NCI-H524 treated with DMSO at 0.1 percent for 48 hours (cell line): ENCODE measurements at places on chromosomes 3 and 15.

DNA sequence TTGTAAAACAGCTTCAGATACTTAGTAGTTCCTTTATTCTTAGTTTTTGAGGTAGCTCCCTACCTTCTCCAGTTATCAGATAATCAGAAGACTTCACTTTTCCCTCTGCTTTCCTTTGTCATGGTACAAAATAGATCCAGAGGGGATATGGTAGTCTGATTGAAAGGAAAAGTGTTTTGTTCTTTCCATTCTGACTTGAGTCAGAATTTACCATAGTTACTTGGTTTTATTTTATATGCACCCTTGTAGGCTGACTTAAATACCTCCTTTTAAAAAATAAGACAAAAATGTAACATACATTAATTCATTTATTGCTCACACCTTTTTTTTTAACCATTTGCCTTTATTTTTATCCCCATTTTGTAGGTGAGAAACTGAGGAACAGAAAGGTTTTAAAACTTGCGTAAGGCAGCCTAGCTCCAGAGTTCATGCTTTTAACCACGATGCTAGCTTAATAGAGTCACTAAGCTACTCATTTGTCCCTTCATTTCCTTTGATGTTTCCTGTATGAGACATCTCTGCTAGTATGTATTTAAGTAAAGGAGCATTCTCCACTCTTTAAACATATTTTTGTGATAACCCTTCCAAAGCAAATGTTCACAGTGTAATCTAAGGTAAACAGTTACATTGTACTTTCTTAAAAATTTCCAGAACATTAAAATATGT lies 187.5 kb downstream of the KLHL25 start:
- DNase-seq, result no peak

GRCh38 chr3:116129187-116129946 lies 315.9 kb downstream of the LSAMP start:
- no peak for DNase-seq

DNA sequence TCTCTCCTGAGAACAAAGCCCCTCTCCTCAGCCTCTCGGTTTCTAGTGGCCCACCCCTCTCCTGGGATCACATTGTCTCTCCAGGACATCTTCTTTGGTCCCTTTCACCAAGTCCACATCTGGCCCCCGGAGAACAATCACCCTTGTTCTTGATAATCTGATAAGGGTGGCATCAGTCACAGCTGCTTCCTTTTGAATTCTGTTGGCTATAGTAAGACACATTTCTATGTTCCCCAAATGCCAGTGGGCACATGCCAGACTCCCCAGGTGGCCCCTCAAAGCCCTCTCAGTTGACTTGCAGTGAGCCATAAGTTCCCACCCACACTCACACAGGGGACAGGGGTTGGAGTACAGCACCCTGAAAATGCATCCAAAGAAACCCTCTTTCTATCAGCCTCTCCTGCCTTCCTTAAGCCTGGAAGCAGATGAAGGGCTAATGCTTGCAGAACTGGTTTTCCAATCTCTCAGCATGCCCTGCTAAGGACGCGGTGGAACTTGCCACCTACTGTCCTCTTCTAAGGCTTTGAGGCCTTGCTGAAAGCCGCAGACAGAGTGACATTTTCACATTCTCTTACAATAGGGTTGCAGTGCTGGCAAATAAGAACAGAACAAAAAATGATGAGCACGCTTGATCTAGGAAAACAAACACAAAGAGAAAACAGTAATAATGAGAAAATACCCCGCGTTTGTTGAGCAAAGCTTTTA lies 101.3 kb upstream of the SLCO3A1 start:
- DNase-seq, result no peak

DNA sequence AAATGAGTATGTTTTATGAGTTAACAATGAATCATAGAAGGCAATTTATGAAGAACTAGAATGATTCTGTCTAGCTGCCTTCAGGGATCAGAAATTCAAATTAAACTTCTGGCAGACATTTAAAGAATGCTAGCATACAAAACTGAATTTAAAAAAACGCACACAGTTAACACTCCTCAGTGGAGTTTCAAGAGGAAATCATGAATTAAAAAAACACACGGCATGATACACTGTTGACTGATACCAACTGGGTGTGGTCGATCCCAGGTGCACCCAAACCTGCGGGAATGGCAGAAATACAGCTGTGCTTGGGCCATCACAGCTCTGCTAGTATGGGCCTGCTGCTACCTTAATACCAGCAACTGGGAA lies 526.0 kb downstream of the FOXP1 start:
- no peak for DNase-seq

- no peak for DNase-seq
Observed at GRCh38 chr15:51274956-51275355, 63.4 kb downstream of the CYP19A1 start.

DNA sequence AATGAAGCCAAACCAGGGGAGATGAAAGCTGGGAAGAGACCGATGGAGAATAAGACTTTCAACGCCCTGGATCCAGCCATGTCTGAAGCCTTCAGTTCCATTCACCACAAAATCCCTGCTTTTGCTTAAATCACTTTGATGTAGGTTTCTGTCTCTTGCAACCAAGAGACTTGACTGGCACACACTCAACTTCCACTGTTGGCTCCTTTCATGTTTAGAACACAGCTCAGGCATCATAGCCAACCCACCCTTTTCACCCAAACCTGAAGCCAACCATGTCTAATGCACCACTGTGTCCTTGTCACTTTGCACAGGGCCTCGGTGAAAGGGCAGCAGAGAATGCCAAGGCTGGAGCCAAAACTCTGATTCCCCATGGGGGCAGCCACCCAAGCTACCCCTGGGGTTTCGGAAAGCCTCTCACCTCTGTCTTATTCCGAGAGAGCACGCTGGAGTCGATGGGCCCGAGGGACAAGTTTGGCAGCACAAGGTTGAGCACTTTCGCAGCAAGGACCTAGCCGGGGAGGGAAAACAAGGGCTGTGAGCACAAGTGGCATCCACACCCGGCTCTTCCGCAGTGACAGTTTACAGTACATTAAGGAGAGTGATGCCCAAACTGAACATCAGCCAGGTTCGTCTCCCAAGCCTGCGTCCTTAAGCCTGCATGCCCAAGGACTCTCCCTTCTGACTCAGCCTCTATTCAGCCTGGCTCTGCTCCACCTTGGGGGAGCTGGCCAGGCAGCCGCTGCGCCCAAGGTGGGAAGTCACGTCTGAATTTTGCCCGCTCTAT lies 37.6 kb downstream of the ABTB1 start:
- no peak for DNase-seq

DNA sequence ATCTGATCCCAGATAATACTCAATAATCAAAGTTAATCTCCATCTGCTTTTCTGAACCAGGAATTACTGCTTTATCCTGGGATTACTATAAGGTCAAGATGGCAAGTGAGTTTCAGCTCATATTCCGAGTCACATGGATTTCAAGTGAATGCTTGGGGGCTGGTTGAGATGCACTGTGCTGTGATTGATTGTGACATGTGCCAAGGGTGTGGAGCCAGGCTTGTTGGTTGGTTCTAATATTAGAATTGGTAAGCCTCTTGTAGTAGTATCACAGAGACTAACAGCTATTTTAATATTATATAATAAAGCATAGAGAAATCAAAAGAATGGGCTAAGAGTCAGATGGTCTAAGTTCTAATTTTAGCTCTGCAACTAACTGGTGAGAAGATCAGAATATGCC lies 74.2 kb upstream of the ICE2 start:
- peak; percentile 61 for DNase-seq

DNA sequence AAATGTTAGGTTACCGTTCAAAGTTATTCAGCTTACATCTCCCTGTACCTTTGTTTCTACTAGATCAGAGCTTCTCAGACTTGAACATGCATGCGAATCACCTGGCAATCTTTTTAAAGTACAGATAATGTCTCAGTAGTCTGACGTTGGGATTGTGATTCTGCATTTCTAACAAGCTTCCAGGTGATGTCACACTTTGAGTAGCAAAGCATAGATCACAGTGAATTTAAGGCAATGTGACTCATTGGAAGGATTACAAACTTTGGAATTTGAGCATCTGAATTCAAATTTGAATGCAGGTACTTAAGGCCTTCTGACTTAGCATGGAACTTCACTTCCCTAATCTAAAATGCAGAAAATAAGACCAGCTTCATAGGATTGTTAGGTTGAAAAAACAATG lies 10.8 kb upstream of the ZMAT3 start:
- no peak for DNase-seq

- no peak for DNase-seq
Observed at GRCh38 chr3:23376516-23377248, 173.6 kb downstream of the UBE2E2 start.

DNA sequence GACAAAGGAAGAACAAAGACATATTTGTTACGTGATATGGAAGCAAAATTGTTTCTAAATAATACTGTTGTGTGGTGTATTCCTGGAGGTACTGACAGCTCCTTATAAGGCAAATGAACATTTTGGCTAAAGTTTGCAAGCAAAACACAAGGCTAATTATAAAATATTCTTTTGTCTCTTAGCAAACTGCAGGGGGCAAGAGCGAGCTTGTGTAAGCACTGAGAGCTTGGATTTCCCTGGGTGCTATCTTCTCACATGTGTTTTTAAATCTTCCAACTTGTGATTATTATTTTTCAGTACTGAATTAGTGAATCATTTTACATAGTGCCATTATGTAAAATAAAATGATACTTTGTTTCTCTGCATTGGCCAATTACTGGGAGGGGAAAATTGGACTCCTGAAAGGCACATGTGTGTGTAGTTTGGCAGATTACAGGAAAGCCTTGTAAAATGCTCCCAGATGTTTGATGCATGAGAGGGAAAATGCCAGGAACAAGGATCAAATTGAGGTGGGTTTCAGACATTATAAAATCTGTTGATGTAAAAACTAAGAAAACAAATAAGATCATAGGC lies 611.5 kb downstream of the AGBL1 start:
- DNase-seq, result peak; percentile 20

GRCh38 chr3:69579306-69580041 lies 159.8 kb upstream of the MITF start:
- no peak for DNase-seq

GRCh38 chr3:196193133-196193735 lies 18.0 kb downstream of the ZDHHC19 start:
- DNase-seq, result no peak

DNA sequence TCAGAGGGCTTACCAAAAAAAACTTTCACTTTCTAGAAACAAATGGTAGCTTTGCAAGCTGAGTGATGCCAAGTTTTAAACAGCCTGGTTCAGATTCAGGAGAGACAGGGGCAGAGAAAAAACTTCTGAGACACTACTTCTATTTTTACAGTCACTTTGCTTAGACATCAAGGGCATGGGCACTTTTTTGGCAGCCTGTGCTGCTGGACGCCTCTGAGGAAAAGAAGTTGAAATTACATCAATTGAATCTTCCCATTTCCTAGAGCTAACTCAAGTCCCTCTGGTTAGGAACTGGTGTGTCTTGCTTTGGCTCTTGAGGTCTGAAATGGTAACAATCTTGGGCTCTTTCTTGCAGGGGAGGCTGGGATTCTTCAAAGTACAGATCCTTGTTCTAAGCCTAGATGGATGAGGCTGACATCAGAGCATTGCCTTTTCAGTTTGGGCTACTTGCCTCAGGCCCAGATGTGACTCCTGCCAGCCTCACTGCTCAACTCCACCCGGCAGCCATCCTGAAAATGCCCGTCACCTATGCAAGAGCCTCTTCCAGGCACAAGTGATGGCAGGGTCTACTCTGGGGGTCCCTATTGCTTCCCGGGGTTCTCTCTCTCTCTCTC lies 357.5 kb downstream of the FOXP1 start:
- DNase-seq, result no peak

- DNase-seq, result no peak
Observed at GRCh38 chr3:17033516-17034168, 148.9 kb downstream of the PLCL2 start.

DNA sequence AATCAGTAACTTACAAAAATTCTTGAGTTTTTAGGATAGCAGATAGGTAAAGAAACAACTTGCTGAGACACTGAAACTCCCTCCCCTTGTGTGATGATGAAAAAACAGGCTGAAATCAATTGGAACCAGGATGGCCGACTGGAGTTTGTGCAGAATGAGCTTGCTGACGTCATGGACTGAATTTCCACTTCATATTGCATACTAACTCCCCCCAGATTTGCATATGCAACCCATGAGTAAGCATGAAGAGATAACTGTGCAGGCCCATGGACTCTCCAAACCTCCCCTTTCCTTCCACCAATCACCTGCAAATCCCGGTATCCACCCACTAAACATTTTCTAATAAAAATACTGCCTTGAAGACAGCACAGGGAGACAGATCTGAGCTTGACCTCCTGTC lies 82.0 kb upstream of the SCN5A start:
- DNase-seq, result no peak

- no peak for DNase-seq
Observed at GRCh38 chr3:42518800-42519567, 16.5 kb downstream of the VIPR1 start.

GRCh38 chr3:39485547-39485946 lies 18.1 kb downstream of the MOBP start:
- DNase-seq, result no peak

DNA sequence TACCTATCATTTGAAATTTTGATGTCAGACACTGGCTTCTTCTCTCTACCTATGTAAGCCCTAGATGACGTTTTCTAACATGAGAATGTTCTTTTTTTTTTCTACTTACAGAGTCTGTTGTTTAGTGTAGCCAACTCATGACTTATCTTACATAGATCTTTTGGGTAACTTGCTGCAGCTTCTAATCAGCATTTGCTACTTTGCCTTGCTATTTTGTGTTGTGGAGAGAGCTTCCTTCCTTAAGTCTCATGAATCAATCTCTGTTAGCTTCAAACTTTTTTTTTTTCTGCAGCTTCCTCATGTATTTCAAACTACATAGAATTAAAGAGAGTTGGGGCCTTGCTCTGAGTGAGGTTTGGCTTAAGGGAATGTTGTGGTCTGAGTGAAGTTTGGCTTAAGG lies 568.7 kb upstream of the BCHE start:
- no peak for DNase-seq

DNA sequence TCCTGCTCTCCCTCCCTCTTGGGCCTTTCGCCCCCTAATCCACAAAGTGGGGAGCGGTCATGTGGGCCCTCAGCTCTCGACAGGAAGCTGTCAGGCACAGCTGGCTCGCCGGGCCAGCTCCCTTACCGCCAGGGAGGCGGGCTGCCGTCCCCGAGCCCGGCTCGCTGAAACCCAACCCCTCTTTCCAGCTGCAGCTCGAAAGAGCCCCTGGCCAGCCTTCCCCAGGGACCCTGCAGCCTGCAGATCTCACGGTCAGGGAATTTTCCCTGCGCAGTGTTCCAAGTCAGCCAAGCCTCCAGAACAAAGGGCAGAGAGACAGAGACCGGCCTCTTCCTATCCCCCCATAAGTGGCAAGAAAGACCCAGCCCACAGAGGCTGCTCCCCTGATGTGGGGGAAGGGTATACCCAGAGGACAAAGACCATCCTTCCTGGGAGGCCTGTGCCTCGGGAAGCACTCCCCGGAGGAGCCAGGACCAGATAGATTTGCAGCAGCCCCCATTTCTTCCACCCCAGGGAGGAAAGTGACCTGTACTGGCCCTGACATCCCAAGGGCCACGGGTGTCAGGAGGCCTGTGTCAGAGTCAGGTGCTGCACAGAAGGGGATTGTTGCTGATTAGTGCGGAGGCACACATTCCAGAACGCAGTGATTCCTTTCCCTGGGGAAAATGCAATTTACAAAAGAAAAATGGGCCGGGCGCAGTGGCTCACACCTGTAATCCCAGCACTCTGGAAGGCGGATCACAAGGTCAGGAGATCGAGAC lies 32.6 kb downstream of the MAGEF1 start:
- no peak for DNase-seq
